Stimulated activated CD4-positive, alpha-beta T cell treated with anti-CD3 and anti-CD28 coated beads, Interleukin-1b, Interleukin-23, amount 100 ng/mL, for 24 hours (primary cell): ENCODE measurements at places on chromosomes 13 and 19.

DNA sequence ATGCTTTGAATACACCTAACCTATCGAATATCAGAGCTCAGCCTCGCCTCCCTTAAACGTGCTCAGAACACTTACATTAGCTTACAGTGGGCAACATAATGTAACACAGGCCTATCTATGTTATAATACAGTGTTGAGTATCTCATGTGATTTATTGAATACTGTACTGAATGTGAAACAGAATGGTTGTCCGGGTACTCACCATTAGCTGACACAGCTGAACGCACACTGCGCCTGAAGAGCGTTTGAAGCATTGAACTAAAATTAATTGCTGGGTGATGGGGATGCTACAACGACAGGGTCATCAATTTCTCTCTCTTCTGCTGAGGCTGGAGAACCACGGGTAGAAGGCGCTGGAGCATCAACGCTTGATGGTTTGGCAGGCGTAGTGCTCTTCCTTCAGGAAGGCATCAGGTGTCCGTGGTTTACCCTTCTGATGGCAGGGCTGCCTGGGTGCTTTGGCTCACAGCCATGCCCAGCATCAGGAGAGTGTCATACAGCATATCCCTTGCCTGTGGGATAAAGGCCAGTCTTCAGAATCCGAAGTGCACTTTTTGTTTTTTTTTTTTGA, 46.9 kb upstream of the UBE2L5 start:
- DNase-seq: no peak

GRCh38 chr13:52983836-52984235, 44.8 kb upstream of the OLFM4 start:
- no peak for DNase-seq

- DNase-seq: no peak
Observed at GRCh38 chr13:24450530-24450929, 62.0 kb downstream of the PARP4 start.

DNA sequence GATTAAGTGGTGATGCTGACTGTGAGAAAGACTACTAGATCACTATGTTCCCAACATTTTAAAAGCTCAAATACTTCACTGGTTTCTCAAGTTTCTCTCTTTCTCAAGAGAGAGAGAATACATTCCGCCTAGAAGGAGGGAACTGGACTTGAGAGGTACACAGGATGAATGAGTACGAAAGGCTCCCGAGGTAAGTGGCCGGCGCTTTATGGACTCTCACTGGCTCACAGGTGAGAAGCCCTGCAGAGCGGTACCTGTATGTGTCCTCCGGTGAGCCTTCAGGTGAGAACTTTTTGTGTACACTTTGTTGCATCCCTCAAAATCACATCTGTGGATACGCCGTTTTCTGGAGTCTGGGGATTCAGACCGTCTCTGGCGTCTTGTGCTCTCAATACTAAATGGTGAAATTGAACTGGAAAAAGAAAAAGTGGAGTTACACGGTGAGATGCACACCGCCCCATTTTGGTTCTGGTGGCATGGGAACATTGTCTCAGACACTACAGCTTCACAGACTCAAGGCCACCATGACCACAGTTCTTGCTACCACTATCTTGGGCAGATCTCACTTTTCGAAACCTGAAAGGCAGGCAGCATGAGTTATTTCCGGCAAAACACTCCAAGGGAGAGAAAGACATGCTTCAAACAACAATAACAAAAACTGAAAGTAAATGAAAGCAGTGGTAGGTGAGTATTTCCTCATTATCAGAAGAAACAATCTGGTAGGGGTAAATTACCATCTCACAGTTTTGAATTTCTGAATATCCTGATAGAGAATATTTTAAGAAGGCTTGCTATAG, 418.9 kb downstream of the KLF12 start:
- no peak for DNase-seq

DNA sequence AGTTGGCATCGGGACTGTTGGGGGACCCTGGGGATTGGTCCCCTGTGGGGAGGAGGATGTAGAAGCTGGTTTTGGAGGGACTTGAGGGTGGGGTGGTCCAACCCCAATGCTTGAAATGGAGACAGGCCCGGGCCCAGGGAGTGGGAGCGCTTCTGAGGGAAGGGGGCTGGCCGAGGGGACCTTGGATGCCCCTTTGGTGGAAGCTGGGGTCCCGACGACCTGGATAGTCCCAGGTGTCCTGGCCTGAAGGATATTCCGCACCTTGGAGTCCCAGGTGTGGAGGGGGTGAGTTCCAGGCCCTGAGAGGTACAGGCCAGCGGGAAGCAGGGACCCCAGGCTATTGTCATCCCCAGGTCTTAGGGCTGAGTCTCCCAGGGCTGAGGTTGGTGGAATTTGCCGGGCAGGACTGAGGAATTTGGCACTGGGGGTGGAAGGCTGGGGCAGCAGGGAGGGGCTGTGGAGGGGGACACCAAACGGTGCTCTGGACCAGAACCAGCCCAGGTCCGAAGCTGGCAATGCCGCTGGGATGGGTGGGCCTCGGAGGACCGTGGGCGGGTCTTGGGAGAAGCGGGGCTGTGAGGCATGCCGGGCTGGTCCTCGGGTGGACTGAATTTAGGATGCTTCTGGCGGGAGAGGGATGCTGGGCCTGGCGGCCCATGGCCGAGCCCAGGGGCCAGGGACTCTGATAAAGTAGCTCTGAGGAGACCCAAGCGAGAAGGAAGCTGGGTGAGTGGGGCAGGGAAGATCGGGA, 1.8 kb downstream of the HDGFL2 start:
- no peak for DNase-seq

- no peak for DNase-seq
Observed at GRCh38 chr19:13835791-13836723, 40.8 kb downstream of the ZSWIM4 start.

DNA sequence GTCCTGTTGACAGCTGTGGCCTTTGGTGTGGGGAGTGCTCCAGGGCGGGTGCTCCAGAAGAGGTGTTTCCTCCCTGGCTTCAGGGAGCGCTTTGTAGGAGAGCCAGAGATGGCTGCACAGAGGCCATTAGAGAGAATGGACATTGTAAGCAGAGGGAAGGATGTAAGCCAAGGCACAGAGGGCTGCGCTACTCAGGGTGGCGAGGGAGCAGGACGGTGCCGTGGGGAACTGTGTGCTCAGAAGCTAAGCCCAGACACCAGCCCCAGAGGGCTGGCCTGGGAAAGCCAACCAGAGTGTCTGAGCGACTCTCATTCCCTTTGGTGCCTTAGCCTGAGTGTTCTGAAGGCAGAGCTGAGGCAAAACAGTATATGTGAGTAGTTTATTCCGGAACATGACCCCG, 92.2 kb downstream of the TSHZ3 start:
- no peak for DNase-seq

- no peak for DNase-seq
Observed at GRCh38 chr19:10885201-10886169, 14.1 kb downstream of the CARM1 start.

GRCh38 chr19:42401365-42402303, 11.5 kb upstream of the CNFN start:
- DNase-seq: peak; percentile 60

DNA sequence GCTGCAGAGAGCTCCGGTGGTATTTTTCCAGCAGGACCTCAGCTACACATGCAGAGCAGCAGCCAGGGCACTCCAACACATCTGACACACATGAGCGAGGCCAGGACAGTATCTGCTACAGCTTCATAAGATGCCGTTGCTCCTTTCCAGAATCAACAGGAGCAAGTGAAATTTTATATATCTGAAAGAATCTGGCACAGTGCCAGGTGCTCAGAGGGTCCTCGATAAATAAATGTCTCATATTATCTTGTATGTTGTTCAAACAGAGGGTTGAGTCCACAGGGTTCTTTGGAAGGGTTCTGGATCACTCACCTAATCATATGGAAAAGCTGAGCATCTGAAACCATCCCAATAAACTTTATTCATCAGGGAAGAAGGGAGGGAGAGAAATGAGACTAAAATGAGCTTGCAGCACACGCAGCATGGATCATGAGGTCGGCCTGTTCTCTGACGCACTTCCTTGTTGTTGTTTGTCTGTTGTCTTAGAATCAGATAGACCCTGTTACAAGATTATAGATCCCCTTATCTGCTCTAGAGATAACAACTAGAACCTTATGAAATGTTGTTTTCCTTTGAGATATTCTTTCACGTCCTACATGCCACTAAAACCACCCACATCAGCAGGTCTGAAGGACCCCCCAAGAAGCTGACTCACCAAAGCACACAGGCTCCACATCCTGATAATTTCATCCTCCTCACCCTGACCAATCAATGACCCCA, 3.2 kb upstream of the METTL21C start:
- no peak for DNase-seq

DNA sequence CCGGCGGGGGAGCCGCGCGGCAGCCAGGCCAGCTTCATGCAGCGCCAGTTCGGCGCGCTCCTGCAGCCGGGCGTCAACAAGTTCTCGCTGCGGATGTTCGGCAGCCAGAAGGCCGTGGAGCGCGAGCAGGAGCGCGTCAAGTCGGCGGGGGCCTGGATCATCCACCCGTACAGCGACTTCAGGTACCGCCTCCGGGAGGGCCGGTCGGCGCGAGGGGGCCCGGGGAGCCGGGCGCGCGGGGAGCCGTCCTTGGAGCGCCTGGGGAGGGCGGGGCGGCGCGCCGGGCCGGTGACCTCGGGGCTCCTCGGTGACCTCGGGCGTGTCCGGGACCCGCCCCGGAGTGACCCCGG, 690 bp downstream of the HCN2 start:
- DNase-seq: no peak

GRCh38 chr13:62110079-62110478, 694.4 kb upstream of the PCDH20 start:
- no peak for DNase-seq

GRCh38 chr19:10881403-10882107, 10.2 kb downstream of the CARM1 start:
- DNase-seq: no peak

DNA sequence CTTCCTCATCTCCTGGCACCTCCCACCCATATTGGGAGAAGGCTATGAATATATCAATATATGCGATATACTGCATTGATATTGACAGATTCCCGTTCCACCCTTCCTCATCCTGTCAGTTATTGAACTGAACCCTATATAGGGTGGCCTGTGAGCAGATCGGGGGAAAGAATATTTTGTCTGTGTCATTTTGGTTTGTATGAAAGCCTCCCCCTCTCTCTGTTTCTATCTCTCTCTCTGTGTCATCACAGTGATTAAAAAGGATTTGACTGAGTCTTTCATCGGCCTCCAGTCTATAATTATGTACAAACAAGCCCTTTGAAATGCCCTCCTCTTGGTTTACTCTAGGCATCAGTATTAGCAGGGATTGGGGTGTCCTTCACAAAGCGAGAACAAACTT, 35.7 kb downstream of the RASL11A start:
- DNase-seq: no peak

- DNase-seq: no peak
Observed at GRCh38 chr19:50717026-50717723, 2.4 kb downstream of the SHANK1 start.

DNA sequence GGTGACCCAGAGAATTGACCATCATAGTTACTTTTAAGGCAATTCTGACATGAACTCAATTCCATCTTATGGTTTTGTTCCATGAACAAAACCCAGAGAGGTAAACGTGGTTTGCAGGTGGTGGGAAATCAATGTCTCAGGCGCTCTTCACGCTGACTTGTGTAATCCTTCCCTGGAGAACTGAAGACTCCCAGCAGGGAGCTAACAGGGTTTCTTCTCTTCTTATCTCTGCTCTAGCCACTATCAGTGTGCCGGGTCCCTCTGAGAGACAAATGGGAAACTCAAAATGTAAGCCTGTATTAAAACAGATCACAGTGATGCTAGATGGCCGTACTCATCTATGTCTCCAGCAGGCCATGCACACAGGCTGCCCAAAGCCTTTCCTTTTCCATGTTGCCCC, 57.6 kb upstream of the ARGLU1 start:
- DNase-seq: no peak

DNA sequence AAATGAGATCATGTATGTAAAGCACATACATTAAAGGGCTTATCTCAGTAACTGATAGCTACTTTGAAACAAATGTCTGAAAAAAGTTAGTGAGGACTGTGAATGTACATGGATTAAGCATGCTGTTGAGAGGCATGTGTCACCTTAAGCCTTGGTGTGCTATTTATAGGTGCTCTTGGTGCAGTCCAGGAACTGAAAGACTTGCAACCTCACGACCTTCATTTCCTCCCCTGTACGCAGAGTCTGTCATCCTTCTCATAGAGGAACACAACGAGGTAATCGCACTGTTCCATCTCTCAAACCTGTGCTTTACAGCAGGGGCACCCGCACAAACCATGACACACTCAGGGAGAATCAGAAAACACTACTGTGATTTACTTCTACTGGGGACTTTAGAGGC, 65.6 kb downstream of the UFM1 start:
- no peak for DNase-seq

- no peak for DNase-seq
Observed at GRCh38 chr19:6822311-6822670, 49.8 kb downstream of the VAV1 start.

- no peak for DNase-seq
Observed at GRCh38 chr13:51935326-51936171, 73.8 kb downstream of the CCDC70 start.

DNA sequence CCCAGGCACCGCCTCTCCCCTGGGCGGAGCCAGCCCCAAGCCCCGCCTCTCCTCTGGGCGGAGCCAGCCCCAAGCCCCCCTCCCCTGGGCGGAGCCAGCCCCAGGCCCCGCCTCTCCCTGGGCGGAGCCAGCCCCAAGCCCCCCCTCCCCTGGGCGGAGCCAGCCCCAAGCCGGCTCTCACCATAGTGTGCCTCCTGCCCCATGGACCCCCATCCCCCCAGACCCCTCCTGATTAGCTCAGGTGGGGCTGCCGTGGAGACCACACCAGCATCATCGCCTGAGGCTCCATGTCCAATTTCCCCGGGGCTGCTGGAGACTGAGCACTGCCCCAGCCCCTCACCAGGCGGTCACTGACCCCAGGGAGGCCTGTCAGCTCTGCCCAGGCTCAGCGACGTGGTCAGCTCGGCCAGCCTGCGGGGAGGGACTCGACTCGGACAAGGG, 4.2 kb upstream of the MADCAM1 start:
- DNase-seq: no peak

- peak; percentile 13 for DNase-seq
Observed at GRCh38 chr13:19601749-19602725, 31.4 kb upstream of the MPHOSPH8 start.

DNA sequence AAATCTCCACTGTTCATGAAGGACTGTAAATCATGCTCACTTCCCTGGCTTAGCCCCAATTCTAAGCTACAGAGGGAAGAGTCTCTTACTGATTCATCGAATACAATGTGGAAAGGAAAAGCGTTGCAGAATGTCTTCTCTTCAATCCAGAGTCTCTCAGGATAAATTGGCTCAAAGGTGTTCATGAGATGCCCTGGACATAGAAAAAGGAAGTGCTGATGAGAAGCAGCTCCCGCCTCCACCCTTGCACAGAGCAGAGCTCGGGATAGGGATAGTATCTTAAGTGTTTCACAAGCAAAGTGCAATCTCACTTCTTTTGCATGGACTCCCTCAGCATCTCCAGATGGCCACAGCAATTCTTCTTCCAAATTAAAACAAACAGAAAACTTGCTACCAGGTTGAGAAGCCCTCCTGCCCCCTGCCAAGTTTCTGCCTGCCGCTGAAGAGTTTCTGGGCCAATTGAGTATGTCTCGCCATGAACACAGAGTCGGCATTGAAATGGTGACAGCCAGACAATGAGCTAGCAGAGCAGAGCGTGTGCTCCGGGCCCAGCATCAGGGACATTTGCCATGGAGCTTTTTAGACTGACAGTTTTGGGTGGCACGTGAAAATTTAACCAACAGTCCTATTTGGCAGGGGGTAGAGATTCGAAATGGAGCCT, 85.7 kb downstream of the C13orf42 start:
- DNase-seq: no peak

GRCh38 chr13:97495678-97496077, 61.7 kb downstream of the RAP2A start:
- no peak for DNase-seq

GRCh38 chr13:113630296-113630695, 27.7 kb downstream of the ATP4B start:
- no peak for DNase-seq
